ENCODE measurements at places on chromosomes 4 and X. TPM values are rescaled to one million over a fixed set of nuclear protein-coding genes. Genes with fewer than 3 reads are reported as not detected.

Gene PLAC1
- total RNA-seq, result not detected

Gene MAGEB17
- total RNA-seq, result 0.19 TPM

Gene SMR3B
- total RNA-seq, result not detected

Gene PNPLA4
- 18.8 TPM for total RNA-seq

Gene SLC6A14
- total RNA-seq, result 0.51 TPM

Gene PLRG1
- total RNA-seq, result 96.3 TPM

Gene TMEM156
- not detected for total RNA-seq

DNA sequence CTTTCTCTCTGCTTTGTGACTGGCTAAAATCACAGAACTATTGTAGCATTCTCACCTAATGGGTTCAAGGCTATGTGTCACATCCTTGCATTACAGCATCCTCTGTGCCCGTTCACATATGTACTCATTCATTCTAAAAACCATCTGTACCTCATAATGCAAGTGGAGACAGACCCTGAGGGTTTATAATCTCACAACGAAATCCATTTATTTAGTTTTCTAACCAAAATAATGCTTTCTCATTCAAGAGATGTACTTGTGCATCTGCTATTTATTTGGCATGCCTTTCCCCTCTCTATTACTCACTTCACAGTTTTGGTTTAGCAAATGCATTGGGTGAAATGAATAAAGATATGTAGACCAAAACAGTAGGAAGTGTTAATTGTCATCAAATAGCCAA, 261.5 kb downstream of the DCHS2 start:
- peaks cover 17% of the 10 kb centered on the region for H3K27me3 ChIP-seq
- H3K36me3 ChIP-seq, result no peaks in the 10 kb centered on the region
- H3K4me3 ChIP-seq, result no peak overlapping the region
- H3K27ac ChIP-seq, result no peak overlapping the region

DNA sequence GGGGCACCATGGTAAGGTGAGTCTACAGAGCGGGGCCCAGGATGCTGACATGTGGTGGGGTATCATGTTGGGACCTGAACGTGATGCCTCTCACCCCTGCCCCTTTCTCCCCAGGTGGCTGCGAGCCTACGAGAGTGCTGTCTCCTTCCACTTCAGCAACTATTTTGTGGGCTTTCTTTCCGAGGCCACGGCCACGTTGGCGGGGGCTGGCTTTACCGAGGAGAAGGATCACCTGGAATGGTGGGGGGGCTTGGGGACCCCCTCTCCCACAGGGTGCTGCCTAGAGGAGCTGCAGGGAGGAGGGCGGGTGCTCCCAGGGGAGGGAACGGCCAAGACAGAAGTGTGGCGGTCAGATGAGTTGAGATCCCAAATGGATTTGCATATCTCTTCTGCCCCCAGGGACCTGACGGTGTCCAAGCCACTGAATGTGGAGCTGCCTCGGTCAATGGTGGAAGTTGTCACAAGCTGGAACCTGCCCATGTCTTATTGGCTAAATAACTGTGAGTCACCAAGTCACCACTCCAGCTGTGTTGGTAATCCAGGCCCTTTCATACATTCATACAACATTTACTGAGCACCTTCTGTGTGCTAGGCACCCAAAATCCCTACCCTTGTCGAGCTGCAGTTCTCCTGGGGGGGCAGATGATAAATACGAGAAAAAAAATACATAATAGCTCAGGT, 5.5 kb downstream of the PORCN start:
- no peaks in the 10 kb centered on the region for H3K27me3 ChIP-seq
- H3K27ac ChIP-seq, result no peak overlapping the region
- H3K4me1 ChIP-seq, result no peaks in the 10 kb centered on the region

DNA sequence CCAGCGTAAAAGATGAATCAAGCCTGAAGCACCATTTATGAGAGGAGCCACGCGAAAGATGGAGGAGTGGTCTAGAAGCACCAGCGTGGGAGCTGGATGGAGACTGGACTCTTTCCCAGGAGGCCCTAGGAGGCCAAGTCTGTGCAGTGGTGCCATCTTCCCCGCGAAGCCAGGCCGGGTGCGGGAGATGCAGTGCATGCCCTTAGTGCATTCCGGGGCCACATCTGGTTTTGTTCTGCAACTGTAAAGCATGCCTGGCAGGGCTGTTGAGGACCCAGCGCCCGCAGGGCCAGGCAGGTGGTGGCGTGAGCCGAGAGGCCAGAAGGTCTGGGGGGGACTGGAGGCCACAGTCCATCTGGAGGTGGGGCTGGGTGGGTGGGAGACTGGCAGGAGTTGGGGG, 78.6 kb upstream of the ADRA2C start:
- H3K36me3 ChIP-seq, result no peaks in the 10 kb centered on the region
- no peak overlapping the region for H3K27ac ChIP-seq
- H3K27me3 ChIP-seq, result peaks cover 11% of the 10 kb centered on the region

DNA sequence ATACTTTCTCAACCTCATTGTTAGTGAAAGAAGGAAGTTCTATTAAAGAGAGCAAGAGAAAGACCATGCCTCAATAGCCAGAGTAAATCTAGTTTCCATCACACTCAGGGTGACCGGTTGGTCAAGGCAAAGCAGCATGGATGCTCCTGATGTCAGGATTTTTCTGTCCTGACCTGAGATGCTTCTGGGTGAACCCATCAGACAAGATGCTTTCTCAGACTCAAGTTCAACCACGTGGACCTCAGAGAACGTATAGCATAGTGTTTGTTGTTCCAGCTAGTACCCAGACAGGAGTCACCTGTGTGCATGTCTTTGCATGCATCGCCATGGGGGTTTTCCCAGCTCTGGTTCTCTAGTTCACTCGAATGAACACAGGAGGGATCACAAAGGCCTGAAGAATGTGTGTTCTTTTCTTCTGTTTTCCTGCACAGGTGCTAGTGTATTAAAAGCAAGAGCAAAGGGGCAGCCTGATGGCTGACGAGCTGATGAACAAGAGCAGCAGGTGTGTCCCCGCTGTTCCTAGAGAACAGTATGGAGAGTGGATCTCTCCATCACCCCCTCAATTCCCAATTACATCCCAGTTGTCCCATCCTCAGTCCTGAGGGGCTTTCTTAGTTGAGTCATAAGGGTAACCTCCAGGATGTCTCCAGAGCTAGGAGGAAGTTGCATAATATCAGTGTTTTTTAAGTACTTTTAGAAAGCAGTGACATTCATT, 110.5 kb upstream of the ENPP6 start:
- H3K27me3 ChIP-seq, result no peaks in the 10 kb centered on the region
- peaks cover 24% of the 10 kb centered on the region for H3K4me1 ChIP-seq
- H3K36me3 ChIP-seq, result no peaks in the 10 kb centered on the region
- no peak overlapping the region for H3K27ac ChIP-seq
- no peak for DNase-seq
- no peak overlapping the region for H3K4me3 ChIP-seq

GRCh38 chrX:66008328-66008970, 31.4 kb downstream of the VSIG4 start:
- H3K27ac ChIP-seq, result no peak overlapping the region
- no peak for DNase-seq
- H3K4me1 ChIP-seq, result no peaks in the 10 kb centered on the region
- no peaks in the 10 kb centered on the region for H3K27me3 ChIP-seq
- H3K36me3 ChIP-seq, result no peaks in the 10 kb centered on the region

- no peaks in the 10 kb centered on the region for H3K4me1 ChIP-seq
- H3K36me3 ChIP-seq, result no peaks in the 10 kb centered on the region
- no peak overlapping the region for H3K27ac ChIP-seq
- DNase-seq, result no peak
- H3K27me3 ChIP-seq, result no peaks in the 10 kb centered on the region
- H3K4me3 ChIP-seq, result no peak overlapping the region
Observed at GRCh38 chr4:165971933-165972332, 98.9 kb downstream of the TLL1 start.

DNA sequence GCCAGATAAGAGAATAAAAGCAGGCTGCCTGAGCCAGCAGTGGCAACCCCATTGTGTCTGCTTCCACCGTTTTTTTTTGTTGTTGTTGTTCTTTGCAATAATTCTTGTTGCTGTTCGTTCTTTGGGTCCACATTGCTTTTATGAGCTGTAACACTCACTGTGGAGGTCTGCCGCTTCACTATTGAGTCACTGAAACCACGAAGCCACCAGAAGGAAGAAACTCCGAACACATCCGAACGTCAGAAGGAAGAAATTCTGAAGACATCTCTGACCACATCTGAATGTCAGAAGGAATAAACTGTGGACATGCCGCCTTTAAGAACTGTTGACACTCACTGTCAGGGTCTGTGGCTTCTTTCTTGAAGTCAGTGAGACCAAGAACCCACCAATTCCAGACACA, 110.5 kb downstream of the PCDH18 start:
- H3K27me3 ChIP-seq, result no peaks in the 10 kb centered on the region
- H3K4me3 ChIP-seq, result no peak overlapping the region
- no peak overlapping the region for H3K27ac ChIP-seq
- H3K4me1 ChIP-seq, result no peaks in the 10 kb centered on the region
- no peak for DNase-seq

- no peaks in the 10 kb centered on the region for H3K27me3 ChIP-seq
- no peak for DNase-seq
- no peak overlapping the region for H3K27ac ChIP-seq
Observed at GRCh38 chrX:14356401-14356800, 172.9 kb upstream of the GLRA2 start.

DNA sequence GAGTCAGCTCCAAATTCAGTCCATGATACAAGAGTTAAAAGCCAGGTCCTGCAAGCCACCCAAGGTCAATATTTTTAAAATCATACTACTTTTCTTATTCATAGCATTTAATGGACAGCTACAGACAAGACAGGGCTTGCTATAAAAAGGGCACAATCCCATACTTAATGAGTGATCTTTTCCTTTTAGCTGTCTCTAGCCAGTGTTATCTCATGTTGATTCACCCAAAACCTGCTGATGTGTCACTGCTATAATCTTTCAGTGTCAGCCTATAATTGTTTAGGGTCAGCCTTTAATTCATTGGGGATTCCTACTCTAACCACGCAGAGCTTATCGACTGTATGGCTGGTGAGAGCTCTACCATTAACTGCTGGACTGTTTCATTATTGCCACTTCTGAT, 51.2 kb upstream of the HCCS start:
- H3K27me3 ChIP-seq, result no peaks in the 10 kb centered on the region
- peaks cover 2% of the 10 kb centered on the region for H3K4me1 ChIP-seq
- no peak overlapping the region for H3K4me3 ChIP-seq
- H3K36me3 ChIP-seq, result no peaks in the 10 kb centered on the region

- H3K27ac ChIP-seq, result no peak overlapping the region
- H3K36me3 ChIP-seq, result no peaks in the 10 kb centered on the region
- no peak for DNase-seq
- H3K4me3 ChIP-seq, result no peak overlapping the region
- no peaks in the 10 kb centered on the region for H3K4me1 ChIP-seq
Observed at GRCh38 chr4:160044693-160045092, 941.8 kb downstream of the RAPGEF2 start.

DNA sequence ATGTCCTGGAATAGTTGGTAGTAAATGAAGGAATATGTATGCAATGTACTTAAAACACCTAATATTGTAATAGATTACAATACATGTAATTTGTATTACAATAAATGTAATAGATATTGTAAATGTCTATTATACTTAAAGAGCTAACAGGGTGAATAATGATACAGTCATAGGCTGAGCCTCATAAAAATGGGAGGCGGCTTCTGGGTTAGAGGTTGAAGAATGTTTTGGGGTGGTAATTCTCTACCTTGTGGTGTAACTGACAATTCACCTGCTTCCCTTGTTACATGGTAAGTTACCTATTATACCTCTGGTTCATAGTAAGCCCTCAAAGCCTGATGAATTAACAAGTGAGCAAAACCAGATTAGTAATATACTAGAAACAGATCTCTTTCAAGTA, 26.0 kb downstream of the ATP8A1 start:
- no peak for DNase-seq
- no peak overlapping the region for H3K27ac ChIP-seq
- no peak overlapping the region for H3K4me3 ChIP-seq

- H3K27ac ChIP-seq, result no peak overlapping the region
- no peak for DNase-seq
- peaks cover 1% of the 10 kb centered on the region for H3K36me3 ChIP-seq
- H3K4me1 ChIP-seq, result peaks cover 21% of the 10 kb centered on the region
Observed at GRCh38 chr4:40846532-40846931, 96.8 kb downstream of the NSUN7 start.

- no peak overlapping the region for H3K4me3 ChIP-seq
- no peak overlapping the region for H3K27ac ChIP-seq
- no peaks in the 10 kb centered on the region for H3K36me3 ChIP-seq
- H3K27me3 ChIP-seq, result no peaks in the 10 kb centered on the region
Observed at GRCh38 chrX:39019056-39019455, 217.8 kb downstream of the MID1IP1 start.

- H3K27ac ChIP-seq, result no peak overlapping the region
- H3K4me1 ChIP-seq, result no peaks in the 10 kb centered on the region
- H3K4me3 ChIP-seq, result no peak overlapping the region
- H3K36me3 ChIP-seq, result peaks cover 2% of the 10 kb centered on the region
- DNase-seq, result no peak
Observed at GRCh38 chrX:151985531-151985930, 11.1 kb upstream of the GABRE start.

- no peak overlapping the region for H3K27ac ChIP-seq
- H3K4me3 ChIP-seq, result no peak overlapping the region
- H3K4me1 ChIP-seq, result no peaks in the 10 kb centered on the region
- H3K36me3 ChIP-seq, result no peaks in the 10 kb centered on the region
- no peaks in the 10 kb centered on the region for H3K27me3 ChIP-seq
- DNase-seq, result no peak
Observed at GRCh38 chrX:136076942-136077341, 70.4 kb upstream of the FHL1 start.

DNA sequence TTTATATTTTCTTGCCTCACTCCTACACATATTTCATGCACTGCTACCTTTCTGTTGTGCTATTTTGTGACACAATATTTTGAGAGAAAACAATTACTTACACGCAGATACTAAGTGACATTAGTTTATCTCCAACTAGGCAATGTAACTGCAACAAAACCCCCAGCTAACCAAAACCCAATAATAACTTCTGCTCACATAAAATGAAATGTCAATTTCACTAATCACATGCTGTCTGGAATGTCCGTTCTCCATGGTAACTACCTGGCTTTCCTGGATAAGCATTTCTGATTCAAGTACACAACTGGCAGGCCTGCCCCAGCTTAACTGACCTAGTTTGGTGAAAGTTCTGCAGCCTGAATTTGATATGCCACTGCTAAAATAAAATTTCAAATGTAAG, 313.5 kb downstream of the TMA16 start:
- no peak overlapping the region for H3K27ac ChIP-seq
- H3K4me1 ChIP-seq, result peaks cover 7% of the 10 kb centered on the region
- DNase-seq, result no peak
- H3K36me3 ChIP-seq, result no peaks in the 10 kb centered on the region

GRCh38 chr4:150543042-150543441, 38.9 kb upstream of the MAB21L2 start:
- peaks cover 21% of the 10 kb centered on the region for H3K4me1 ChIP-seq
- no peak overlapping the region for H3K4me3 ChIP-seq
- H3K27ac ChIP-seq, result no peak overlapping the region
- DNase-seq, result no peak

DNA sequence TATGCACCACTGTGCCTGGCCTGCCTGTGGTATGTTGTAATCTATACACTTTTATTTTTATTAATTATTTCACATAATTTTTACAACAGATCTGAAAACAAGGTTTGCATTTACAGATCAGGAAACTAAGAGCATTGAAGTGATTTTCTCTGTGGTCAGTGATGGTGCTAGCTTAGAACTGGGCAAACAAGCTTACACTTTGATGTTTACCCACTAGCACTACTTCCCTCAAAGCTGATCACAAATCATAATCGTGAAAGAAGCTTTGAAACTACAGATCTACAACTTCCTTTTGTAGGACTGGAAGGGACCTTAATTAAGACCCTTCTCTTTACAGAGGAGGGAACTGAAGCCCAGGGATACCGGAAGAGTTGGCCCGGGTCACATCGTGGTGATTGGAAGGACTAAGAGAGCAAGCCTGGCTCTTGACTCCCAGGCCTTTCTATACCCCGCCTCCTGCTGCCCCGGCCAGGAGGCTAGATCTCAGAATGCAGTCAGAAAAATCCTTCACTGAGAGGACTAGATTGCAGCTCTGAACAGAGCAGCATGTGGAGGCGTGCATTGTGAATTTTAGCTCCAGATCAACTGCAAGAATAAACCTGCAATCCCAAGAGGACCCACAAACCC, 93.7 kb upstream of the ZNF827 start:
- no peak overlapping the region for H3K4me3 ChIP-seq
- H3K27me3 ChIP-seq, result no peaks in the 10 kb centered on the region

Data from progenitor cell of endocrine pancreas (in vitro differentiated cells).